ENCODE measurements at places on chromosomes 5 and 9.

DNA sequence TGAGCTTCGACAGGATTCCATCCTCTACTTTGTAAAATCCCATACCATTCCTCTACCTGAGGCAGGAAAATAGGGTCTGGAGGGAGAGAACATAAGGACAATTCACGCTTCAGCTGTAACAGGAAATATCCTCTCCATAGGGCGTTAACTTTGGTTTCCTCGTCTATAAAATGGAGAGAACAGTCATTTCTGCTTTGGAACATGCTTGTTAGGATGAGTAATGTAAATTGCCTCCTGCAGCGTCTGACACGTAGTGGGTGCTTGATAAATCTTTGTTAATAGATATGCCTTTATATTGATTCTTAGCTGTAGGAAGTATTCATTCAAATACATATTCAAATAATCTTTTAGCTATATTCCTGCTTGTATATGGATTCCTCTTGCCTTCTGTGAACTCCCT is 711 bp upstream of the SUB1 start:
- H3K4me3 ChIP-seq: no peak overlapping the region
- no peaks in the 10 kb centered on the region for H3K36me3 ChIP-seq
- H3K4me1 ChIP-seq: peaks cover 7% of the 10 kb centered on the region
- no peak for ATAC-seq

DNA sequence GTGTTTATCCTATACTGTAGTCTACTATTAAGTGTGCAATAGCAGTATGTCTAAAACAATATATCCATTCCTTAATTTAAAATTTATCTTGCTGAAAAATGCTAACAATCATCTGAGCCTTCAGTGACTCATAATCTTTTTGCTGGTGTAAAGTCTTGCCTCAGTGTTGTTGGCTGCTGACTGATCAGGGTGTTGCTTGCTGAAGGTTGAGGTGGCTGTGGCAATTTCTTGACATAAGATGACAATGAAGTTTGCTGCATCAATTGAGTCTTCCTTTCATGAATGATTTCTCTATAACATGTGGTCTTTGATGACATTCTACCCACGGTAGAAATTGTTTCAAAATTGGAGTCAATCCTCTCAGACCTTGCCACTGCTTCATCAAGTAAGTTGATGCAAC is 24.3 kb upstream of the SPEF2 start:
- no peak for ATAC-seq
- H3K27ac ChIP-seq: no peak overlapping the region
- no peaks in the 10 kb centered on the region for H3K36me3 ChIP-seq
- H3K4me3 ChIP-seq: no peak overlapping the region

DNA sequence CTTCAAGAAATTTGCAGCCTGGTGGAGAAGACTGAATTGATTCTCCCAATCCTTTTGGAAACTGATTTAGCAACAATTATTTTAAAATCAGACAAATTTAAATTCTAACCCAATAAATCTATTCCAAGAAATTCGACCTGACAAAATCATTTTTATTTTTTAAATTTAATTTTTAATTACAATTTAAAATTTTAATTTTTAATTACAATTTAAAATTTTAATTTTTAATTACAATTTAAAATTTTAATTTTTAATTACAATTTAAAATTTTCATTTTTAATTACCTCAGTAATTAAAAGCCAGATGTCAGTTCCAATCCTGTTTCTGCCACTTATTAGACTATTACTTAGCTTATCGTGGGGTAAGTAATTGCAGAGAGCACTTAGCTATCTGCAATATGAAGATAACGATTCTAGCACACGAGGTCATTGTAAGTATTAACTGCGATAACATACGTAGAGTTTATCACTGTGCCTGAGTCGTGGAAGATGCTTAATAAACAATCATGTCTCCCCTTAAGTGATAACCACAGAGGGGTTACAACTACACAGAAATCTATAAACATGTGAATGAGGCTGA is 346.4 kb upstream of the SLC24A2 start:
- no peaks in the 10 kb centered on the region for H3K36me3 ChIP-seq
- H3K4me3 ChIP-seq: no peak overlapping the region
- no peak for ATAC-seq

DNA sequence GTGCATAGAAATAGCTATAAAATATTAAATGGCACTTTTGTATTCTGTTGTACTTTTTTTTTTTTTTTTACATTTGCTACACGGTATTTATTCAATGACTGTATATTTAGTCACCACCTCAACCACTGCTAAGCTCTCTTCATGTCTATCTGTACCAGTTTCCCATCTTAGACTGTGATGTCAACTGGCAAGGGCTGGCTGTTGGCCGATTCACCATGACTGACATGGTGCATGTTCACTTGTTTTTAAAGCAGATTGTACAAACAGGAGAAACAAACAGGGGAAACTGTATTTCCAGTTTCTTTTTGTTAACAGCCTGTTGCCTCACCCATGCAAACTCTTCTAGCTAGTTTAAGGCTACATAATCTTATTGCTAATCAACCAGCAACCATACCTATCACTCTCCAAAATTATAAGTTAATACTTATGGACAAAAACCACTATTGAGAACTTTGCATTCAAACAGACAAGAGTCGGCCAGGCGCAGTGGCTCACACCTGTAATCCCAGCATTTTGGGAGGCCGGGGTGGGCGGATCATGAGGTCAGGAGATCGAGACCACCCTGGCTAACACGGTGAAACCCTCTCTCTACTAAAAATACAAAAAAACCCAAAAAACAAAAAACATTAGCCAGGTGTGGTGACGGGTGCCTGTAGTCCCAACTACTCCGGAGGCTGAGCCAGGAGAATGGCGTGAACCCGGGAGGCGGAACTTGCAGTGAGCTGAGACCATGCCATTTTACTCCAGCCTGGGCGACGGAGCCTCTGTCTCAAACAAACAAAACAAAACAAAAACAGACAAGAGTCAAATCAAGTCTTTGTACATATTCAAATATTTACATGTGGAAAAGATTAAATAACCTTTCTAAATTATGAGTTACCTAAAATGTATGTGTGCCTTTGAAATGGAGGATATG is 13.2 kb downstream of the ZFAND5 start:
- H3K4me1 ChIP-seq: peaks cover 7% of the 10 kb centered on the region
- H3K27ac ChIP-seq: no peak overlapping the region
- H3K27me3 ChIP-seq: no peaks in the 10 kb centered on the region
- peaks cover 15% of the 10 kb centered on the region for H3K36me3 ChIP-seq

GRCh38 chr9:136963341-136963740 is 11.3 kb downstream of the LCN12 start:
- peaks cover 36% of the 10 kb centered on the region for H3K27me3 ChIP-seq
- H3K36me3 ChIP-seq: no peaks in the 10 kb centered on the region
- no peak overlapping the region for H3K4me3 ChIP-seq
- H3K27ac ChIP-seq: no peak overlapping the region
- peaks cover 8% of the 10 kb centered on the region for H3K4me1 ChIP-seq

- H3K27ac ChIP-seq: no peak overlapping the region
- no peaks in the 10 kb centered on the region for H3K27me3 ChIP-seq
- H3K4me3 ChIP-seq: no peak overlapping the region
- H3K36me3 ChIP-seq: no peaks in the 10 kb centered on the region
- H3K4me1 ChIP-seq: no peaks in the 10 kb centered on the region
Measured at GRCh38 chr9:86652736-86653135, 294.6 kb downstream of the GAS1 start.

DNA sequence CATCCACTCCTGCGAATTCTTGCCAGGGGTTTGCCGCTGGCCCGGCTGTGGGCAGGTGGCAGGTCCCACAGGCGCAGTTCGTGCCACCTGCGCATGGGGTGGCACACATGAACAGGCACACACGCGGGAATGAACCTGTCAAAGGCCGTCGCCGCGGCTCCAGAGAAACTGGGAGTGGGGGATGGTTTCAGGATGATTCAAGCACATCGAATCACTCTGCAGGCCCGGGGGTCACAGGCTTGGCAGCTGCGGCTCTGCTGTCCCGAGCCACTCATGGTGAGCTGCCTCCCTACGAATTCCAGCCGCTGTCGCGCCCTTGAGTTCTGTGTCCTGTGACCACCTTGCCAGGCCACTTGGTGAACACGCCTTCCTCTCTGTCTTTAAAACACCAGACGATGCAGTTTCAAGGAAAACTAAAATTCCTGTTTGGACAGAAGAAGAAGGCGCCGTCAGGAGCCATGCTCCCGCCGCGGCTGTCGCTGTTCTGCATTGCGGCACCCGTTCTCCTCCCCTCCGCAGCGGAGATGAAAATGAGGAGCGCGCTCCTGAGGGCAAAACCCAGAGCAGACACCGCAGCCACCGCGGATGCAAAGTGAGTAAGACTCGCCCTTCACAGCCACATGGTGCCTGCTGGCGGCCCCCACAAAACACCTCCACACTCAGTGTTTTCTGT is 15.4 kb upstream of the EXOC3 start:
- no peaks in the 10 kb centered on the region for H3K36me3 ChIP-seq
- no peaks in the 10 kb centered on the region for H3K4me1 ChIP-seq
- no peak overlapping the region for H3K4me3 ChIP-seq

- no peaks in the 10 kb centered on the region for H3K27me3 ChIP-seq
- H3K4me3 ChIP-seq: no peak overlapping the region
- peaks cover 14% of the 10 kb centered on the region for H3K4me1 ChIP-seq
- ATAC-seq: no peak
Measured at GRCh38 chr5:151171529-151171928, 13.9 kb upstream of the ANXA6 start.

GRCh38 chr9:18969128-18969527 is 63.9 kb downstream of the SAXO1 start:
- no peak for ATAC-seq
- H3K4me3 ChIP-seq: no peak overlapping the region
- H3K4me1 ChIP-seq: no peaks in the 10 kb centered on the region

DNA sequence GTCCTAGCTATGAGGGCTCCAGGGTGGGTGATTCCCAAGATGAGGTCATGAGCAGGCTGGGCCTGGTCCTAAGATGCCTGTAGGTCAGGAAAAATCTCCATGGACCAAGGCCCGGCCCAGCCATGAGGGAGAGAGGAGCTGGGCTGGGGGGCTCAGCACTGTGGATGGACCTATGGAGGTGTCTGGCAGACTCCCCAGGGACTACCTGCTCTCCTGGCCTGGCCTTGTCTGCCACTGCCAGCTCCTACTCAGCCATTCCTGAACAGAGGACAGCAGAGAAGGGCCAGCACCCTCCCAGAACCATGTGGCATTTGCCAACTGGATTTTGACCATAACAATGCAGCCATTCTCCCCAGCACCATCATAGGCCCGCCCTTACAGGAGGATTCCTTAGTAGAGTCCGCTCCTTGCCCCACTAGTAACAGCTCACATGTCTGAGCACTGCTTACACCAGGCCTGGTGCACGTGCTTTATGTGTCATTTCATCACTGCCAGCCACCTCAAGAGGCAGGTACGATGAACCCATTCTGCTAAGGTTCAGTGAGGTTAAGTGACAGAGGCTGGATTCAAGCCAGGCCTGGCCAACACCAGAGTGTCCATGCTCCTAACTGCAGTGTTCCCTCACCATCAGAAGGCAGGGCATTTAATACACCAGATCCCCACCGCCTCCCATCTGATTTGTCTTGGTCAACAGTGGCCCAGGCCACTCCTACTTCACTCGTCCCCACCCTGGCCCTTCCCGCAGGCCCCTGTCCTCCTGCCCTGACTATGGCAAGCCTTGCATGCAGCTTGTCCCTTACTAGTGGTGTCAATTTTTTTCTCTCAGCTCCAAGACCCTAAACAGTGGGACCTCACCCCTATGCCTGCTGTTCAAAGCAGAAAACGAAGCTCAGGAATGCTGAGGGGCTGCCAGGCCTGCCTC is 669 bp downstream of the IL13 start:
- H3K27ac ChIP-seq: no peak overlapping the region
- H3K27me3 ChIP-seq: peaks cover 52% of the 10 kb centered on the region
- no peaks in the 10 kb centered on the region for H3K36me3 ChIP-seq
- H3K4me3 ChIP-seq: no peak overlapping the region

DNA sequence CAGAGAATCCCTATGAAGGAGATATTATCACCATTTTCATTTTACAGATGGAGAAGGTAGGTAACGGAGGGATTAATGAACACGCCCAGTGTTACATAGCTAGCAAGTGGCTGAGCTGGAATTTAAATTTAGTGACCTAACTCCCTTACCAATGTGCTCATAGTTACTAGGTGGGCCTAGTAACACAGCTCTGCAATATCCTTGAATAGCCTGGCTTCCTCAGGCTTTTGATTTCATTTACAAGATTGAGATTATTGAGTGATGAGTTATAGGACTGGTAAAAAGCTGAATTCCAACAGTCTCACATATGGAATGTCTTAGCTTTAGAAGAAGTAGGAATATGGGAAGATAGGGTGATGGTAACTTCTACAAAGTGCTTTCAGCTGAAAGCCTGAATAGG is 336.3 kb upstream of the KIF2A start:
- H3K27me3 ChIP-seq: no peaks in the 10 kb centered on the region
- no peak overlapping the region for H3K27ac ChIP-seq
- H3K36me3 ChIP-seq: no peaks in the 10 kb centered on the region
- H3K4me3 ChIP-seq: no peak overlapping the region
- no peaks in the 10 kb centered on the region for H3K4me1 ChIP-seq

DNA sequence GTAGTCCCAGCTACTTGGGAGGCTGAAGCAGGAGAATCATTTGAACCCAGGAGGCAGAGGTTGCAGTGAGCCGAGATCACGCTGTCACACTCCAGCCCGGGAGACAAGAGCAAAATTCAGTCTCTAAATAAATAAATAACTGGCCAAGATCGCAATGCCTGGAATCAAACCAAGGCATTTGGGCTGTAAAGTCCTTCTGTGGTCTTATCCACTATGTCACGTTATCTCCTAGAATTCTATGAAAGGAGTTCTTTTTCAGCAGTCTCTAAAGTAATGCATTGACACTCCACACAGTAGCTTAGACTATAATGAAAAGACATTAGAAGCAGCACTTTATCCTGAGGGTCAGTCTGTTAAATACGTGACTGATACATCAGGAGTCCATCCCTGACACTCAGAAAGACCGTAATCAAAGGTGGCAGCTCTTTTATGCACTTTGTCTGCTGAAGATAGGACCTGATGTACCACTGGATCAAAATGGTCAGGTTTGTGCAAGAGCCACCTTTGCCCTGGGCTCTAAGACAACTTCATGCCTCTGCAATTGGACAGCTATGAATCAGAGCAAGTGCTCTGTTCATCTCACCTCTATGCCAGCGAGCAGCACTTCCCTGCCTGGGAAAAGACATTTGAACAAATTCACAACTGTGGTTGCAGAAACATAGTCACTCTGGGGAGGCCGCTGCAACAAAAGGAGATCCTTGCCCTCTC is 31.7 kb upstream of the GNA14 start:
- no peak overlapping the region for H3K4me3 ChIP-seq
- ATAC-seq: no peak
- no peak overlapping the region for H3K27ac ChIP-seq
- H3K36me3 ChIP-seq: no peaks in the 10 kb centered on the region
- H3K4me1 ChIP-seq: no peaks in the 10 kb centered on the region
- H3K27me3 ChIP-seq: no peaks in the 10 kb centered on the region

DNA sequence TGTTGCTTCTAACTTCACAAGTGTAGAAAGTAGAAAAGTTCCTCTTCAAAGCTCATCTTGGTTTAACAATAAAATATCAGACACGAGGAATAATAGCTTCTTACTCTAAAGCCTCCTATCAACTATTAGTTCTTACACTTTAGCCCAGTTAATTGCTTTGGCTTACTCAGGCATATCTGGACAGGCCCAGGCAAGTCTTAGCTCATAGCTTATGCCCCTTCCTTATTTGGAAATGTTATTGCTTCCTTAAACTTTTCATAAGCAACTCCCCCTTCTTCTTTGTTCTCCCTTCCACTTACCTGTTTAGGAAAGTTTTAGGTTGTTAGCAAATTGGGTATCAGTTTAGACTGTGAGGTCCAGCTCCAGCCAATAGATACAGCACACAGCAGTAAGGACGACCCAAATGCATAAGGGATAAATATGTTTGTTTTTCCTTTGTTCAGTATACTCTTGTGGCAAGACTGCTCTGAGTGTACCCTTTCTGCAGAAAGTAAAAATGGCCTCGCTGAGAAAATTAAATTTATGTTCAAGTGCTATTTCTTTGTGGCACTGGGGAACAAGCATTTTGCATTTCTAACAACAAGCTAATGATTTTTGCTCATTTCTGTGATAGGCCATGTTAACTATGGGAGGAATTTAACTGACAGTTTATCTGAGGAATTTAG is 162.1 kb downstream of the SMC2 start:
- H3K27ac ChIP-seq: no peak overlapping the region
- no peaks in the 10 kb centered on the region for H3K27me3 ChIP-seq
- no peak overlapping the region for H3K4me3 ChIP-seq
- H3K4me1 ChIP-seq: no peaks in the 10 kb centered on the region
